ENCODE measurements at places on chromosomes 6 and 20.

GRCh38 chr6:105896821-105897095, 189.4 kb upstream of the PRDM1 start:
- no peak for DNase-seq

GRCh38 chr6:50681213-50681824, 32.0 kb upstream of the TFAP2D start:
- no peak for DNase-seq

DNA sequence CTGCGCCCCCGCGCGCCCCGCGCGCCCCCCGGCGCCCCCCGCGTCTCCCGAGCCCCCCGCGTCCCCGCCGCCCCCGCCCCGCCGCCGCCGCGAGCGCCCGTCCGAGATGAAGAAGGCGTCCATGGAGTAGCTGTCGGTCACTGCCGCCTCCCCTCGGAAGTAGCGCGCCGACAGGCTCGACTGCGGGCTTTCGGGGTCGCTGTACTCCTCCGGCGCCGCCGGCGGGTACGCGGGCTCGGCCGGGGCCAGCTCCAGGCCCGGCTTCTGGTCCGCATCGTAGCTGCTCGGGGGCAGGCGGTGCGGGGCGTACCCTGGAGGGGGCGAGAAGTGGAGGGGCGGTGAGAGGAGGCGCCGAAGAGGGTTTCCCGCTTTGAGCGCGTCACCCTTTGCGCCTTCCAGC, 11.2 kb upstream of the SRXN1 start:
- no peak for DNase-seq

GRCh38 chr20:63161176-63161651, 54.7 kb downstream of the YTHDF1 start:
- DNase-seq = no peak

DNA sequence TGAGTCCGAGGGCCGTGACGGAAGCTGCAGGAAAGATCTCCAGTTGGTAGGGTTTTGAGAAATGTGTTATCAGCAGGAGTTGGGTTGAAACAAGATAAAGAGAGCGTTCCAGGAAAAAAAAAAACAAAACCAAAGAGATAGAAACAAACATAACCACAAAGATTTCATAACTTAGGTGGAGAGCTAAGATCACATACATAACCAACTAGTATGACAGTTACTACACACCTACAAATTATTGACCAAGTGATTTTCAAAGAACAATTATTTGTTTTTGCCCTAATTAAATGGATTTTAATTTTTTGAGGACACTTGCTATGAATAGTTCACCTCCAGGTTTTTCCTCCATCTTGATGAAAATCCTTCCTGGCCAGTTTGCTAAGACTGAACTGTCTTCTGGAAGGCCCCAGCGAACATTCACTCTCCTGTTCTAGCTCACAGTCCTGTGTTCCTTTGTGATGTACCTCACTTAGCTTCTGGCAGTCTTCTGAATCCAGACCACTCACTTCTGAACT, 69.4 kb downstream of the SNX9 start:
- no peak for DNase-seq
